Stimulated activated CD4-positive, alpha-beta T cell treated with anti-CD3 and anti-CD28 coated beads, Interleukin-15, amount 100 ng/mL, for 1 hour (primary cell): ENCODE measurements at places on chromosomes 5 and 9.

- no peak for DNase-seq
Measured at GRCh38 chr5:156589104-156589945, 260.8 kb upstream of the PPP1R2B start.

GRCh38 chr5:11564706-11565105 lies 339.5 kb downstream of the CTNND2 start:
- no peak for DNase-seq

DNA sequence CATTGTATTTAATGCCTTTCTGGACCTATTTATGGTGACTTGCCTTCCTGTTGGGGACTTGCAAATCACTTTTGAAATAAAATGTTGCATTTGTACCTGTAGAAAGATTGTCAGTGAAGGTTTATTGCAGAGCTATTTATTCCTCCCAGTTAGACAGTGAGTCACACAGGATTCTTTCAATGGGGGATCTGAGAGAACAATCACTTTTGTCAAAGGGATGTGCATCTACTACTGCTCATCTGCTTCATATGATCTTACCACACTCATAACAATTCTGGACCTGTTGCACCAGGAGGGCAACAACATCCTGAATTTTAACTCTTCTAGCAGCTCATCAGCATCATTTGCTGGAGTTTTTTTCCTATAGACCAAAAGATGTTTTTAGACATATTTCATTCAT lies 66.8 kb downstream of the FBXL7 start:
- DNase-seq: no peak

GRCh38 chr9:121598167-121598964 lies 53.1 kb upstream of the DAB2IP start:
- DNase-seq: no peak

DNA sequence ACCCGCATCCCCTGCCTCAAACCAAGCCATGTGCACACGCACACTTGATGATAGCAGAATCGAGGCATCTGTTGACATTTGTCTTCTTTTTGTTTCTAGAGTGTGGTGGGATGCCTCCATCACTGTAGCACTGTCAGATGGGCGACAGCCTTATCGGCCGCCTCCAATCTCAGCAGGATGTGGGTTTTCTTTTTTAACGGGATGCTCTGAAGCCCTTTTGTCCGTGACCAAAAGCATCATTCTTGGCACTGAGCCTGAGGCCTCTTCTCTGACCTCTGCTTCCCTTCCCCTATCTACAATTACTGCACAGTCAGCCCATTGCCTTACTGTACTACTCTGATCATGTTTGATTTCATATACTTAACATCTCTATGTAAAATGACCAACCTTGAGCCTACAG lies 78.3 kb downstream of the LMNB1 start:
- no peak for DNase-seq

DNA sequence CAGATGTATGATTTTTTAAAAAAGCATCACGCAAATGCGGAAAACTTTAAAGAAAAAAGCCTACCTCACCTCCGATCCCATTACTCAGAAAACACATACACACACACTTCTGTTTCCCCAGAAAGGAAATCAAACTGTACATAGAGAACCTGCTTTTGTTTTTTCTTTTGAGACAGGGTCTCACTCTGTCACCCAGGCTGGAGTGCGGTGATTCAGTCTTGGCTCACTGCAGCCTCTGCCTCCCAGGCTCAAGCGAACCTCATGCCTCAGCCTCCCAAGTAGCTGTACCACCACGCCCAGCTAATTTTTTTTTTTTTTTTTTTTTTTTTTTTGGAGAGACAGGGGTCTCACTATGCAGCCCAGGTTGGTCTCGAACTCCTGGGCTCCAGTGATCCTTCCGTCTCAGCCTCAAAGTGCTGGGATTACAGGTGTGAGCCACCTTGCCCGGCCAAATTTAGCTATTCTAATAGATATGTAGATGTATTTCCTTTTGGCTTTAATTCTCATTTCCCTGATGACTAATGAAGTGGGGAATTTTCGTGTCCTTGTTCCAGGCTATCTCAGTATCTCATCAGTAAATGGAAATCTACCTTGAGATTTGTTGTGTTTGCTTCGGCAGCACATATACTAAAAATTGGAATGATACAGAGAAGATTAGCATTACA lies 25.7 kb upstream of the EEIG1 start:
- no peak for DNase-seq

- DNase-seq: no peak
Measured at GRCh38 chr5:143142596-143143435, 260.7 kb downstream of the NR3C1 start.

DNA sequence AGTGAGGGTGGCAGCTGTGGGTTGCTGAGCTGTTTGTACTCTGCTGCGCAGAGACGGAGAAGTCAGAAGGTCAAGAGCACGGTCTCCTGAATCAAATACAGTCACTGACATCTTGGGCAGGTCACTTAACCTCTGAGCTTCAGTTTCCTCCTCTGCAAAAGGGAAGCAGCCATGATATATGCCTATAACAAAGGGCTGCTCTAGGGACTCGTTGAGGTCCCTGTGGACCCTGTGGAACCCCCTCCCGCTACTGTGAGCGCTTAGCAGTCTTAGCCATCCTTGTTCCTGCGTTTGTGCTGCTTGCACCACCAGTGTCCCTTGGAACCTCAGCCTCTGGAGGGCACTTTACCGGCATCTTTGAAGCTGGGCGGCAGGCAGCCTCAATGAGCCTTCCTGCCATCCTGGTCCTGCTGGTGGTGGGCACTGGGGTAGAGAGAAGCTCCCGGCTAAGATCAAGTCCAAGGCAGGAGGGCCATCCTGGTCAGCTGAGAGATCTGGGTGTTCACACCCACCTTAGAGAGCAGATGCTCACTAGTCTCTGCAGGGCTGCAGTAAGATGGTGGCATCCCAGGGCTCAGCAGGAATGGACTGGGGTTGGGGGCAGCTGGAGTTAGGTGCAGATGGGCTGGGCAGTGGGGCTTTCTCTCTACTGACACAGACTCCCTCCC lies 8.7 kb downstream of the JADE2 start:
- no peak for DNase-seq

- DNase-seq: no peak
Measured at GRCh38 chr5:148653836-148654781, at the start of gene HTR4. TSS of gene HTR4 (minus strand) at chr5:148654527. CDS start at chr5:148637014, 17,513 bp downstream.

DNA sequence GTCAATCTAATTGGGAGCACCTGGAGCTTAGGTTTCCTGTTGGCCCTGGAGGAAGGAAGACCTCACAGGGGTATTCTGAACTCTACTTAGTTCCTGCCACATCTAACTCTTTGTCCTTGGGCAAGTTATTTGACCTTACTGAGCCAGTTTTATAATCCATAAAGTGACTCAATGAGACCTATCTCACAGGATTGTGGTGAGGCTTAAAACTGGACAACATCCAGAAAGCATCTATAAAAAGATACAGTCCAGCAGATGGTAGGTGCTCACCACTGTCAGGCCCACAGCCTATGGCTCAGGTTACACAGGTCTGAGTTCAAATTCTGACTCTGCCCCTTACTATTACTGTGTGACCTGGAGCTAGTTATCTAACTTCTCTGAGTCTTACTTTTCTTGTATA lies 23.3 kb downstream of the KCNV2 start:
- no peak for DNase-seq

DNA sequence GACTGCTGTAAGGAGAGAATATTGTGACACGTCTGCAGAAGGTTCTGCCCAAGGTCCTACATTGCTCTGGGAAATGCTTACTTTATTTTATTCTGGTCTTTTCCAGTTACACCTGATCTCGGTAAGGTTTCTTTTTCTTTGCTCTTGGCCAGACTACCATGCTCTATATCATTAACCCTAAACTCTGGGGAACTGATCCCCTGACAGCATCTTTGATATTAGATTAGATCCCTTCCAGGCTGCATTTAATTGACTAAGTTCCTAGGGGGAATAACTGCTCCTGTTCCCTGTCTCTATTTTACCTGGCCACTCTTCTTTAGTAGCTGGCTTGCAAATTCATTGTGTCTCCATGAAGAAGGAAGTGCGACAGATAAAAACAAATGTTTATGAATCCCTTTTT lies 243.5 kb downstream of the MAT2B start:
- DNase-seq: no peak

- DNase-seq: no peak
Measured at GRCh38 chr5:589588-589987, 22.6 kb upstream of the CEP72 start.

DNA sequence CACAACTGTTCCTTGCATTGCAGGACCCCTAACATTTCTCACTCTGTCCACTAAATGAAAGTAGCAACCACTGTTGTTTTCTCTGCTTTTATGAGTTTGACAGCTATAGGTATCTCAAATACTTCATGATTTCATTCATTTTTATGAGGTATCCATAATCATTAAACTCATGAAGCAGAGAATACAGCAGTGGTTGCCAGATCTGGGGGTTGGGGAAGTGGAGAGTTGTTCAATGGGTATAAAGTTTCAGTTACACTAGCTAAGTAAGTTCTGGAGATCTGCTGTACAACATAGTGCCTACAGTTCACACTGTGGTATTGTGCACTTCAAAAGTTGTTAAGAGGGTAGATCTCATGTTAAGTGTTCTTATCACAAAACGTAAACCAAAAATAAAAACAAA lies 23.4 kb upstream of the CAMK4 start:
- DNase-seq: no peak

- DNase-seq: no peak
Measured at GRCh38 chr5:134541736-134542376, 16.4 kb downstream of the JADE2 start.

- no peak for DNase-seq
Measured at GRCh38 chr5:6188976-6189375, 189.4 kb downstream of the MED10 start.

DNA sequence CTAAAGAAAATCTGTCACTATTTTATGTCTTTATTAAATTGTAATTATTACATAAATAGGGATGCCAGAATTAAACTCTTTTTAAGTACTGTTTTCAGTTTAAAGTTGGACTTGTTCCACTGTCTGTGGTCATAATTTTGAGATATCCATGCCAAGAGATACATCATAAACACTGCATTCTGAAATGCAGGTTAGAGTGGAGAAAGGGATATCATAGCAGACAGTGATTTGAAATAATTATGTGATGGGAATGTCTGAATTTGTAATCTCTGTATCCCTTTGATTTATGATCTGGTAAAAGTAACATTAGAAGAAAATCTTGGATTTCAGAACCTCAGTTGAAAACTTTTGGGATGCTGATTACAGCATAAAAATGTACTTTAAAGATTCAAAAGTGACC lies 222.1 kb downstream of the GOLPH3 start:
- no peak for DNase-seq

GRCh38 chr9:99962680-99963261 lies 56.3 kb downstream of the STX17 start:
- no peak for DNase-seq

DNA sequence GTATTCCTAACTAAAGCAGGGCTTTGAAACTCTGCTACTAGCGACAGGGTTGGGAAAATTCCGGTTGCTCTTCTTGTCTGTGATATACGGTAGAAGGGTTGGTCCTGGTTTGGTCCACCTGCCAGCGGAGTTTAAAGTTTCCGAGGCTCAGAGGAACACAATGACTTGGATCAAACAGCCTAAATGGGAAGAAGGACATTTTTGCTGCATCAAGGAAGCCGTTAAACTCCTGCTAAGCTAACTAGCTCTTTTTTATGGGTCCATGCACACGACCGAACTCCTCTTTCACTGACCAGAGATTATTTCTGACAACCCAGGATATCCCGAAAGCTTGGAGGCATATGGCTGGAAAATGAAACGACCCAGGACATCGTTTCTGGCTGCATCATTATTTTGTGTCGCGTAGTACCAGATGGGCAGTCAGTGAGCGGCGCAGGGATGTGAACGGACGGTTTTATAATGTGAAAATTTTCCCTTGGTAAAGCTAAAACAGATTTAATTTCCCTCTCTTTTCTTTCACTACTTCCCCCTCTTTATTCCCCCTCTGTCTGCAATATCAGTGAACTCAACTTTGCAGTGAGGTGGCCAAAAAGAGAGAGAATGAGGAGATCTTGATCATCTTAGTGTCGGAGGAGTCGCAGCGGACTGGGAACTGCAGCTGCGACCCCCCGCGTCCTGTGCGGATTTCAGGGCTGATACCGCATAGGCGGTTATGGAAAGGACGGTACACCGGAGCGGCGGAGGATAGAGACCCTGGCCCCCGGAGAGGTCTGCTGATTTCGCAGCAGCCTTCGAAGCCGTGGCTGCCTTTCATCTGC lies at the start of gene LURAP1L:
LURAP1L (plus strand) TSS at position 160 of the 818 bp plus-strand sequence. CDS start 696 bp downstream, outside the sequence.
- DNase-seq: no peak

GRCh38 chr5:124728331-124728967 lies 18.0 kb downstream of the ZNF608 start:
- DNase-seq: no peak

DNA sequence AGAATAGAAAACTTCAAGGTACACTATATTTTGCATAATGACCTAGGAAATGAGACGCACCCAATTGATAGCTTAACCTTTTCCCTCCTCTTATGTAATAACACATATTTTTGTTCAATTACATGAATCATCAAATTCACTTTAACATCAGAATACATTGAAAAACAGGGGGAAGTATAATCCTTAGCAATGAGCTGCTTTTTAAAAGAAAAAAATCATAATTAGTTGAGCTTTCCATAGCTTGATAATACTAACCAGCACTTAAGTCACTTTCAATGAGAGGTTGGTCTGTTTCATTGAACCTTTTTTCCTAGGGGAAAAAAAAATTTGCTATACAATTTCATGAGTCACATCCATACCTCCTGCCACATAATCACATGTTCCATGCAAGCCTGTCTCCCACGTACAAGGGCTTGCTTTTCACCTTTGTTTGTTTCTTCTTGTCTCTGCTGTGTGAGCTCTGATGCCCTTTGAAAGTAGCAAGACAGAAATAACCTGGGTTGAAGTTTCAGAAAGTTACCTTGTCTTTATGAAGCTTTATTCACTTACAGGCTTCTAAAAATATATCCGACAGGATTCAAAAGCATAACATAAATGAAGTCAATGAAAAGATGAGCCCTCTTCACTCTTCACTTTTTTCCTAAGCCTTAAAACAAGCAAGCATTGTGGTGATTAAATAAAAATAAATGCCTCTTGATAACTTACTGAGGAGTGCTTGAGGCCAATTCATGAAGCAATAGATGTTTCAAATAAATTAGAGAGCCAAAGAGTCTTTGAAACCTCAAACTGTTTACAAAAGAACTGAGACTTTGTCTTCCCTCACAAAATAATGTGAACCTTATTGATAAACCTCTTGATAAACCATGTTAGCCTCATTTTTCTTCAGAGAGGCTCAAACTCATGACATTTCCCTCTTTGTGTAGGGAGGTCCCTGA lies 108.5 kb downstream of the FEM1C start:
- DNase-seq: no peak

DNA sequence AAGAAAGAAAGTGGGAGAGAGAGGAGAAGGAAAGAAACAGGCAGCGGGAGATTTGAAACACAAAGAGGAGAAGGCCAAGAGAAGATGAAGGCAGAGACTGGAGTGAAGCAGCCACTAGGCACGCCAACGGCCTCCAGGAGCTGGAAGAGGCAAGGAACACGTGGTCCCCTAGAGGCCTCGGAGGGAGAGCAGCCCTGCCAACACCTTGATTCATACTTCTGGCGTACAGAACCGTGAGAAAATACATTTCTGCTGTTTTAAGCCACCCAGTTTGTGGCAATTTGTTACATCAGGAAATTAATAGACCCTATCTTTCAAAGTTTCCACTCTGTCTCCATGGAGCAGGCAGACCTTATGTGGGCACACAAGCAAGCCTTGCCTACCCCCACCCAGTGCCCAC lies 133.4 kb downstream of the ACTL7B start:
- no peak for DNase-seq
